ENCODE measurements at places on chromosomes 16 and 17.

DNA sequence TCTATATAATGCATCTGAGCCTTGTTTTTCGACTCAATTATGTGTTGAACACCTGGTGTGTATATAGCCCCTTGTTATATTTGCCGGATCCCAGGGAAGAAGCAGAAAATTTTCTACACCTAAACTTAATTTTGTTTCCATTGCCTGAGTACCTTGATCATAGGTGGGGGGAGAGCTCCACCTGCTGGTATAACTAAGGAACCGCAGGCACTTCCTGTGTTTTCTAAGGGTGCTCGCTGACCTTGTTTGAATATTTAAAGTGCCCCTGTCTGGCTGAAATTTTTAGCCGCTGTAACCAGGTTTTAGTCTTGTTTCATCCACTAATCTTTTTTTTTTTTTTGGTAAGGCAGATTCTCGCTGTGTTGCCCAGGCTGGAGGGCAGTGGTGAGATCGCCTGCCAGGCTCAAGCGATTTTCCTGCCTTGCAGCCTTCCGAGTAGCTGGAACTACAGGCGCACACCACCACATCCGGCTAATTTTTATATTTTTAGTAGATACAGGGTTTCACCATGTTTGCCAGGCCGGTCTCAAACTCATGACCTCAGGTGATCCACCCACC is 6.5 kb upstream of the NUBP1 start:
- DNase-seq: peak; percentile 90

GRCh38 chr16:30902029-30902972 is 5.9 kb downstream of the CTF1 start:
- peak; percentile 58 for DNase-seq

DNA sequence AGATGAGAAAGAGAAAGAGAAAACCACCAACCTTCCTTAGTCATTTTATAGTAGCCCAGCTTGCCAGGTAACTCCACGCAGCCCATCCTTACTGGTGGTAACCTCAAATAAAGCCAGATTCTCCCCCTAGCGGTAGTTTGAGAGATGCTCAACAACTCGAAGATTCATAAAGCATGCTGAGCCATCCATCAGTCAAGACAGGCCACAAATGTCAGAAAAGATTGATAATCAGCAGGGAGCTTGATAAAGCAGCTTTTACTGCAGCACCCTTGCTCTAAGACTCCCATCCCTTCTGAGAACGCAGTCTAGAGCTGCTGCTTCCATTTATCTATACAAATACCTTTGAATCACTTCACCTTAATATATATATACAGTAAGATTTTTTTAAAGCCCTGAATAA is 451.5 kb upstream of the HSBP1 start:
- DNase-seq: peak; percentile 63

- no peak for DNase-seq
These were observed 10.9 kb downstream of the ADGRG3 start for GRCh38 chr16:57679016-57679415.

GRCh38 chr16:53632526-53632925 is 71.1 kb downstream of the RPGRIP1L start:
- DNase-seq: no peak

DNA sequence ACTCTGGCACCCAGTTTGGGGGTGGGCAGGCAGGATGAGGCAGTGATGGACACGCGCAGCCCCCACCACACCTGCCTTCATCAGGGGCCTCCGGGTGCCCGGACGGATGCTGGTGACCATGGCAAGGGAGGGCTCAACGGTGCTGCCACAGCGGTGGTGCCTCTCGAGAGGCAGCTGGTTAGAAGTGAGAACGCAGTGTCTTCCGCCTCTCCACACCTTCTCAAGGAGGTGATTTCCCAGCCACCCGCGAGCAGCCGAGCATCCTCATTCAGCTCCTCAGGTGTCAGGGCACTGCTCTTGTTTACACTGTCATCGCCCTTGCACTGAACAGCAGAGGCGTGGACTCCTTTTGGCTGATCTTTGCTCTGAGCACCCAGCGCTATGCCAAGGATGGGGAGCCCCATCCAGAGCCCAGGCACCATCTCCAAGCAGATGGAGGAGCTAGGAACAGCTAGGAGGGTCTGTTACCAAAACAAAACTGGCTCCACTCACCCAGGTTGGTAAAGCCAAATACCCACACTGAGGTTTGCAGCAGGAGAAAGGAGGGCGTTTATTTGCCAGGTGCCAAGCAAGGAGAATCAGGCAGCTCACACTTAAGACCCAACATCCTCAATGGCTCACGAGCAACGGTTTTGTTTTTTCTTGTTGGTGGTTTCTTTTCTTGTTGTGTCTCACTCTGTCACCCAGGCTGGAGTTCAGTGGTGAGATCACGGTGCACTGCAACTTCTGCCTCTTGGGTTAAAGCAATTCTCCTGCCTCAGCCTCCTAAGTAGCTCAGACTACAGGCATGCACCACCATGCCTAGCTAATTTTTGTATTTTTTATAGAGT is 174.3 kb upstream of the TNRC6C start:
- peak; percentile 31 for DNase-seq

DNA sequence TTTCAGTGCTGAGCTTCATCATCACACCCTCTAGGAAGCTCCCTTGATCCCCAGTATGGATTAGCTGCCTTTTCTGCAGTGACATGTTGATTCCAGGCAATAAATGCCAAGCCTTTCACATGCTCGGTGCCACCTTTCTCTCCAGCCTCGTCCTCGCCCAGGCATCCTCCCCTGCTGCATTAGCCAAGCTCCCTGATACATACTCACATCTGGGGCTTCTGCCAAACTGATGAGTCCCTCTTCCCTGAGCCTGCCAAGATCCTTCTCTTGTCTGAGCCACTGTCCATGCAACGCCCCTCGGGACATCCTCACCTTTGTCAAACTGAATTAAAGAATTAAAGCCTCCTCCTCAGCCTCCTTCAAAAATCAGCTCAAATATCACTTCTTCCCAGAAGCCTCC is 538.5 kb upstream of the CDH11 start:
- DNase-seq: no peak

GRCh38 chr17:2239882-2240430 is 63.6 kb downstream of the SMG6 start:
- DNase-seq: peak; percentile 92

- no peak for DNase-seq
These were observed 16.2 kb downstream of the BMERB1 start for GRCh38 chr16:15450624-15451023.

- no peak for DNase-seq
These were observed 30.1 kb upstream of the PMFBP1 start for GRCh38 chr16:72202014-72202413.

DNA sequence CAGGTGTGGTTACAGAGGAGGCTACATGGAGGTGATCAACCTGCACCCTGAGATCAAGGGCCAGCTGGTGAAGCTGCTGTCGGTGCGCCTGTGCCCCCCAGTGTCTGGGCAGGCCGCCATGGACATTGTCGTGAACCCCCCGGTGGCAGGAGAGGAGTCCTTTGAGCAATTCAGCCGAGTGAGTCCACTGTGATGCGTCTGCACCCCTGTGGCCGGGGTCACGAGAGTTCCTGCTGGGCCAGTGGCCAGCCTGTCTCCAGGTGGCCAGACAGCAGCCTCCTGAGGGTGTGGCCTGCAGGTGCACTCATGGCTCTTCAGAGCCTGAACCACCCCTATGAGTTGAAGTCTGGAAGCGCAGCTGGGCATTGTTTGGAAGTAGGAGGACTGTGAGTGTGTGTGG is 38.1 kb downstream of the GPT2 start:
- DNase-seq: no peak

- DNase-seq: no peak
These were observed 2.7 kb downstream of the TBCD start for GRCh38 chr17:82754297-82755208.

DNA sequence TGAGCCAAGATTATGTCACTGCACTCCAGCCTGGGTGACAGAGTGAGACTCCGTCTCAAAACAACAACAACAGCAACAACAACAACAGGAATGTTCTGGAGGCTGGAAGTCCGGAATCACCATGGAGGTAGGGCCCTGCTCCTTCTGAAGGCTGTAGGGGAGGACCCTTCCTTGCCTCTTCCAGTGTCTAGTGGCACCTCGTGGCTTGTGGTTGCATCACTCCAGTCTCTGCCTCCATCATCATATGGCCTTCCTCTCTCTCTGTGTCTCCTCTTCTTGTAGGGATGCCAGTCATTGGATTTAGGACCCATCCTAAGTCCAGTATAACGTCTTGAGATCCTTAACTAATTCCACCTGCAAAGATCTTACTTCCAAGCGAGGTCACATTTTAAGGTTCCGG is 14.0 kb downstream of the NAGPA start:
- no peak for DNase-seq

GRCh38 chr17:78971756-78972506 is 7.8 kb downstream of the LGALS3BP start:
- no peak for DNase-seq

DNA sequence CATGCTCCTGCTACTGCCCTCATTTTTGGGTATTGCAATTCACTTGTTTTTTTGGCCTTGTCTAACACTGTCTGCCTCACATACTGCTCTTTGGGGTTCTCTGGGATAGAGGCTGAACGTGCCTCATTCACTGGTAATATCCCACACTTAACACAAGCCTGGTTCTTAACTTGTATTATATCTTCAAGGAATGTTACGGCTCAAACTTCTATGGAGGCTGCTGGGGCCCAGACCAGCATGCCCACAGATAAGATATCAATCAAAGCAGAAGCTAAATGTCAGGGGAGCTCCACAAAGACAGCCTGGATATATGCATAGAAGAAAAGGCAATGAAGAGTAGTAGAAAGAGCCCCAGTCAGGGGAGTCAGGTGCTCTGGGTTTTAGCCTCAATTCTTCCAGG is 103.5 kb downstream of the WSCD1 start:
- no peak for DNase-seq

DNA sequence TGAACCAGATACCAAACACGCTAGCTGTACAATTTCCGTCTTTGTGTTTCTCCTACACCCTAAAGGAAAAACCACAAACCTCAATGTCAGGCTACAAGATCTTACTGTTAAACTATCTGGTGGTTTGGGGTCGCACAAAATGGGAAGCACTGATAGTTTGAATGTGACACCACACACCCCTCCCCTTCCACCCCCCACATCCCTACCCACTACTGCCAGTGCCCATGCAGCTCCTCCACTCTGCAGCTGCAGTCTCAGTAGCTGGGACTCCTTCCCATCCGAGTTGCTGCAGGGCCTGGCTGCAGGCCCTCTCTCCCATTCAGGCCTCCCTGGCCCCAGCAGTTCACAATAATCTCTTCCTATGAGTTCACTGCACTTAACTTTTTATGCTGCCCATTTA is 18.4 kb downstream of the TRAP1 start:
- no peak for DNase-seq

DNA sequence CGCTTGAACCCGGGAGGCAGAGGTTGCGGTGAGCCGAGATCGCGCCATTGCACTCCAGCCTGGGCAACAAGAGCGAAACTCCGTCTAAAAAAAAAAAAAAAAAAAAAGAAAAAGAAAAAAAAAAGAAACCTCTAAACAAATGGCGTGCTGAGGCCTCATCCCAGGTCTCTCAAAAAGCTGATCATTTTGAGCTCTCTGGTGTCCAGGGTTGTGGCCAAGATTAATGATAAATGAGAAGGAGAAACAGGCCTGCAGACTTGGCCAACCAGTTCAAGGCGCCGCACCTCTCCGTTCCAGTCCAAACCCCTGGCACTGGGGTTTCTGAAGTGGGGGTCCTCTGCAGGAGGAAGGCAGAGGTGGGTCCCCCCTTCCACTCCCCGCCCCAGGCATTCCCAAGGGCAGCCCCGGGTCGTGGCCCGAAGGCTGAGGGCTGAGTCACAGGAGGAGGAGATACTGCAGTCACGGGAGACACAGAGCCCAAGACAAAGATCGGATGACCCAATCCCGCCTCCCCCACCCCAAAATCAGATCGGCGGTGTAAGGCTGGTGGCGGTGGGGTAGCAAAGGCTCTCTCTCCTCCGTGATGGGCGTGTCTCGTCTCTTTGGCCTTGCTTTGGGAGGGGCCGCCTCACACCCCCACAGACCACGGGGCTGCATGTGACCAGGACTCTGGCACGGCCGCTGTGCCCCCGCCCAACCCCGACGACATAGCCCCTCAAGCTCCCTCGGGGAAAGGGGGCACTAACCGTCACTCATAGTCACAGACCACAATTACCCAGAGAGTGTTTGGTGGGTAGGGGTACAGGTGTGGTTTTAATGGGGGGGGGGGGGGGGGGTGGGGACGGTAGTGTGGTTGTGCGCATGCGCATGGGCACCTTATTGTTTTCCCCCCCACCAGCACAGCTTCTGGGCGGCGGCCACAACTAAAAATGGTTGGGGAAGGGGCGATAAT is 1.1 kb downstream of the VAT1 start:
- no peak for DNase-seq

DNA sequence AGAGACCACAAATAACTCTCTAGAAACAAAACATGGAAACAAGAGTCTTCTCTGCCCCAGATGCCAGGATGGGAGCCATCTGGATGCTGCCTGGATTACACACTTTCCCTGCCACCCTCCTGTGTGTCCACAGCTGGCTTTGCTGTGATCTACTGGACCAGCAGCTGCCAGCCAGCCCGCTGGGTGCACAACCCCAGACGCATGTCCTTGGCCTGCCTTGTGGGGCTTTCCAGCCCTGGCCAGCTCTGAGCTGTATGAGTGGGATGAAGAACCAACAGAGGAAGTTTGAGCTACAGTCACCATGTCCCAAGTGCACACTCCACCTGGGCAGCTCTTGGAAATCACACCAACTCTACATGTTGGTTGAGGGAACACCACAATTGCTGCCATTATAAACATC is 57.0 kb upstream of the TNRC6C start:
- no peak for DNase-seq

- DNase-seq: peak; percentile 56
These were observed 143.4 kb upstream of the HS3ST2 start for GRCh38 chr16:22670551-22671041.

- DNase-seq: no peak
These were observed 38.5 kb upstream of the MYOCD start for GRCh38 chr17:12627177-12627629.

DNA sequence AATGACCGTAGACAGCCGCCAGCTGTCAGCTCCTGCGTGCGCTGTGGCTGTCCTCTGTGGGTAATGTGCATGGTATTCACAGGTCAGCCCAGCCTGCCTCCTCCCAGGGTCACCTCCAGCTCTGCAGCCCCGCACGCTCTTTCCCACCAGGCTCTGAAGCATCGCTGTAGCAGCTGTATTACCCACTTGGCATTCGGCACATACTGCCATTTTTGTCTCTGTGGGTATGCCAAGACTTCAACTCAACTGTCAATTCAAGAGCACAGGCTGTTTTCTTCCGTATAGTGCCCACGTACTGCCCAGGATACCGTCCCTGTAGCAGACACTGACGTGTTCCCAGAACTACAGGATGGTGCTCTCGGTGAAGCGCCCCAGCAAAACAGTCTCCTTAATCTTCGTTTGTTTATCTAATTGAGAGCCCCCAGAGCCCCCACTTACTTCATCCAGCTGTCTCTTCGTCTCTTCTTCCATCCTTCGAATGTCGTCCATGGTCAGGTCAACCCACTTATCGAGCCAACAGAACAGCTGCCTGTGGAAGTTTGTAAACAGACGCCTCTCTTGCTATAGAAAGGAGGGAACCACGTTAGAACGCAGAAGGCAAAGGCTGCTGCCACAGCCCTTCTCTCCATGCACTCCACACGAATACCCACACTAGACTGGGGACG is 17.4 kb upstream of the INPP5K start:
- no peak for DNase-seq

- no peak for DNase-seq
These were observed 273.8 kb downstream of the CDH13 start for GRCh38 chr16:82900559-82900958.

All from GM12865 (cell line).